Stimulated activated CD4-positive, alpha-beta T cell treated with anti-CD3 and anti-CD28 coated beads, Interleukin-1b, Interleukin-23, amount 100 ng/mL, for 48 hours (primary cell): ENCODE measurements at places on chromosomes 13 and 19.

GRCh38 chr13:37944869-37945442 is 75.4 kb upstream of the TRPC4 start:
- DNase-seq = no peak

GRCh38 chr13:79811170-79811569 is 330.2 kb downstream of the NDFIP2 start:
- no peak for DNase-seq

DNA sequence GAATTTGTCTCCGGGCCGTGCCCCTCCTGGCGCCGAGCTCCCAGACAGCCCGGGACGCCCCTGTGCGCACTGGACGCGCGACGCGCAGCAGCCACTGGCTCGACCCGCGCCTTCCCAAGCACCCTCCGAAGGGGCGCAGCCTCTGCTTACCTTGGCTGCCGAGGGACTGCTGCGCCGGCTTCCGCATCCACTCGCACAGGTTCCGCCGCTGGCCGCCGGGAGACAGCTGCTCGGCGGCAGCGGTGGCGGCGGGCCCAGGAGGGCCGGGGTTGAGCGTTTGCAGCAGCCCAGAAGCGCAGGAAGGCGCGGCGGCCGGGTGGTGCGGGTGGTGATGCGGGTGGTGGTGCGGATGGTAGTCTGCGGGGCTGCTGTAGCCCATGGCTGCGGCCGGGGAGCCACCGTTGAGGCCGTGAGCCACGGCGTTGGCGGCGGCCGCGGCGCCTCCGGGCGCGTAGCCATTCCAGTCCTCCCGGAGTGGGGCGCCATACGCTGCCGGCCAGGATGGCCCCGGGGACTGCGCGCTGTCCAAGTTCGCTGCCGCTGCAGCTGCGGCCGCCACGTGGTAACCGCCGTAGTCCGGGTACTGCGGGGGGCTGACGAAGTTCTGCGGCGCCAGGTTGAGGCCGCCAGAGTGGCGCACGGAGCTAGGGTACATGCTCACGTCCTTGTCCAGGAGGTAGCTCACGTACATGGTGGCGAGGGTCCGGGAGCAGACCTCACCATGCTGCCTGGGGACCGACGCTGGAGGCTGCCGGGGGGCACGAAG is 616 bp downstream of the CDX2 start:
- DNase-seq = no peak

DNA sequence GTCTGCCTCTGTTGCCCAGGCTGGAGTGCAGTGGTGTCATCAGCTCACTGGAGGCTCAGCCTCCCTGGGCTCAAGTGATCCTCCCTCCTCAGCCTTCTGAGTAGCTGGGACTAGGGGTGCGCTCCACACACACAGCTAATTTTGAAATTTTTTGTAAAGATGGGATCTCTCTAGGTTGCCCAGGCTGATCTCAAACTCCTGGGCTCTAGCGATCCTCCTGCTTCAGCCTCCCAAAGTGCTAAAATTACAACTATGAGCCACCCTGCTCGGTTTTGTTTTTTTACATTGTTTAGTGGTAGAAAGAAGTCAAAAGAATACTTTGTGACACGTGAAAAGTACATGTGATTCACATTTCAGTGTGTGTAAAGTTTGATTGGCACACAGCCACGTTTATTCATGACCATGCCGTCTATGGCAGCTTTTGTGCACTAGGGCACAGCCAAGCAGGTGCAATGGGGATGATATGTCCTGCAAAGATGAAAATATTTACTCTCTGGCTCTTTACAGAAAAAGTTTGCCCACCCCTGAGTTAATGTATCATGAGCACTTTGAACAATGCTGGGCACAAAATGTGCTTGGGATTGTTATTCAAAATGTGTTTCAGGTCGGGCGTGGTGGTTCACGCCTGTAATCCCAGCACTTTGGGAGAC is 16.2 kb upstream of the NFIC start:
- no peak for DNase-seq

DNA sequence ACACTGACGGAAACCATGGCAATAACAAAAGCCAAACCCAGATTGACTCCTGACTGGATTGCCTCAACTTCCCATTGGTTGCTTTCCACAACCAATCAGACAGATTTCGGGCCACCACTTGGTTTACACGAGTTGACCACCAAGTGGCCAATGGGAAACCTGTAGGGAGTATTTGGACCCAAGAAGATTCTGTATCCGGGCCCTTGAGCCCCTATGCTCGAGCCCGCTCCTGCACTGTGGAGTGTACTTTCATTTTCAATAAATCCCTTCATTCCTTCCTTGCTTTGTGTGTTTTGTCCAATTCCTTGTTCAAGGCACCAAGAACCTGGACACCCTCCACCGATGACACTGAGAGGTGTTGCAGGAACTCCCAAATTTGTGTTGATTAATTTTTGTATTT is 24.1 kb upstream of the URI1 start:
- DNase-seq = no peak

GRCh38 chr13:19818223-19818842 is 35.6 kb upstream of the PSPC1 start:
- peak; percentile 40 for DNase-seq

GRCh38 chr19:11887234-11887610 is 360 bp upstream of the ZNF69 start:
- DNase-seq = no peak

DNA sequence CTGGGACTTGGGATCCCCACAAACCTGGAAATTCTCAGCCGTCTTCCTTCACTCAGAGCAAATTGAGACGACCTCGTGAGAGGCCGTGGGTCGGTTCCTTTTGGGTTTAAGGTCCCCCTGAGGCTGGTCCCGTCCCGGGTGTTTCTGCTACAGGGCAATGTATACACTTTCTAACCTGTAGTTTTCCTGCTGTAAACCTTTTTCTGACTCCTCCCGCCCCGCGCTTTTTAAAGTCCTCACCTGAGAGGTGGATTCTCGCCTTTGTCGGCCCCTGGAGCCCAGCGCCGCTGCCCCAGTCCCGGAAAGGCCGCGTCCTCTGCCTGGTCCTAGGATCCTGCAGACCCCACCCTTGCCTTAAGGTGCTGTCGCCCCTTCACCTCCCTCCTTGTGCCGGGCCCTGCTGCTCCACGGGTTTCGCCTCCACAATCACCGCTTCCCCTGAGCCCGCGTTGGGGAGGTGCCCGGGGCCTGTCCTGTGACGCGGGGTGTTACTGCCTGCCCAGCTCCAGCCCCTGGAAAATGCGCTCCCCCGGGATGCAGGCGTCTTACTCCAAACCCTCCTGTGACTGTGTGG is 391 bp downstream of the ZNF761 start:
- peak; percentile 5 for DNase-seq

DNA sequence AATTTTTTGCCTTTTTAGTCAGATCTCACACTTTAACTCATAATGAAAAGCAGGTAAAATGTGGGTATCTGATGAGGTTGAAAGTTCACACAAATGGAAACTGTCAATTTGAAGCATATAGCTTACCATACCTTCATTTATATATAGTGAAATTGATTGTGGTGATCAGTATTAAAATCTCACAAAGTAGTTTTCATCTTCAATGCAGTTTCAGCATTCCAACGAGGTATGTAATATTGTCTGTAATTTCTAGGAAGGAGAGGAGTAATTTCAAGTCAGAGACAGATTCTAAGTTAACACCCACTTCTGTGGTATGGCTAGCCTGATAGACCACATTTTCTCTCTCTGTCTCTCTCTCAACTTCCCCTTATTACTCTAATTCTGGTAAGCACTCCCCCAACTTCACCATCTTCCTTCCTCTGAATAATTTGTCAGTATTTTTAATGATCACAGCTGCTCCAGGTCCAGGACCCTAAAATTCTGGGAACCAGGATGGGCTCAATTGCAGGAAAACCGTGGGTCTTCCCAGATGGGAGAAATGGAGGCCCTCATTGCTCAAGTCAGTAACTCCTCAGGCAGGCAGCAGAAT is 455.7 kb downstream of the FGF9 start:
- DNase-seq = no peak

- no peak for DNase-seq
Observed at GRCh38 chr19:33953592-33953991, 156.9 kb downstream of the KCTD15 start.

DNA sequence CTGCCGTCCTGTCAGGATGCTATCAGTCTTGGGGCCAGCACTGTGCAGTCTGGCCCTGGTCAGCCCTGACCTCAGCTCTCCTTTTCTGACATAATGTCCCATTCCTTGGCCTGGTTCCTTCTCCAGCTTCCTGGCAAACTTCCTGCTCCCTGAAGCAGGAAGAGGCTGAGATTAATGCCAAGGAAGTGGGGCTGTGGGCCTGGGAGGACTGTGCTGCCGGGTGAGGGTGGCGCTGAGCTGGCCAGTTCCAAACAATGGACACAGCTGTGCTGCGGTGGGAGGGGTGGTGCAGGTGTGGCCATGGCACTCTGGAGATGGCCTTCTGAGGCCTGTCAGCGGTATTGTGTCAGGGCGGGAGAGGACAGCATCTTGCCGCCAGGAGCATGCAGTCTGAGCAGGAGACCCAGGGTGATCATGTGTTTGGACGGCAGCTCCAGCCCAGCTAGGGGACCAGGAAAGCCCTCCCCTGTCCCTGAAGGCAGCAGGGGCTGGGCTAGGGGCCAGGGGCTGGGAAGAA is 30.9 kb downstream of the TUBA3C start:
- no peak for DNase-seq

GRCh38 chr19:18429717-18430416 is 8.1 kb downstream of the ISYNA1 start:
- no peak for DNase-seq
